ENCODE measurements at places on chromosomes 6 and 20.

- no peak for DNase-seq
Observed at GRCh38 chr20:11338496-11339306, 579.0 kb upstream of the BTBD3 start.

DNA sequence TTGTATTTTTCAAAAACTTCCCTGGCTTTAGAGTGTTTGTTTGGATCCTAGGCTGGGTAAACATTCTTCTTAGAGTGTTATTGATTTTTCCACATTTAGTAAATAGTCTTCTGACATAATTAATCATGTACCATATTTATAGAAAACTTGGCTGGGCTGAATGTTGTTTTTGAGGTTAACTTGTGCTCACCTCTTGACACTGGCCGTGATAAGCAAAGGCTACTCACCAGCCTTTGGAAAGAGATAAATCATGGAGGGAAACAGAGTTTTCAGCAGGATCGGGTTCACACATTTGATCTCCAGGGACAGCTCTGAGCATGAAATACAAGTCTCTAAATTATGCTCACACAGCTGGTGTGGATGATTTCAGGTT lies 6.2 kb upstream of the CD93 start:
- no peak for DNase-seq

GRCh38 chr20:39070484-39071231 lies 108.5 kb downstream of the DHX35 start:
- no peak for DNase-seq

- DNase-seq, result no peak
Observed at GRCh38 chr6:141667580-141668309, 465.0 kb upstream of the GJE1 start.

- DNase-seq, result no peak
Observed at GRCh38 chr6:44850312-44850711, 462.8 kb downstream of the CDC5L start.

GRCh38 chr6:168507297-168507696 lies 66.3 kb downstream of the SMOC2 start:
- DNase-seq, result no peak

DNA sequence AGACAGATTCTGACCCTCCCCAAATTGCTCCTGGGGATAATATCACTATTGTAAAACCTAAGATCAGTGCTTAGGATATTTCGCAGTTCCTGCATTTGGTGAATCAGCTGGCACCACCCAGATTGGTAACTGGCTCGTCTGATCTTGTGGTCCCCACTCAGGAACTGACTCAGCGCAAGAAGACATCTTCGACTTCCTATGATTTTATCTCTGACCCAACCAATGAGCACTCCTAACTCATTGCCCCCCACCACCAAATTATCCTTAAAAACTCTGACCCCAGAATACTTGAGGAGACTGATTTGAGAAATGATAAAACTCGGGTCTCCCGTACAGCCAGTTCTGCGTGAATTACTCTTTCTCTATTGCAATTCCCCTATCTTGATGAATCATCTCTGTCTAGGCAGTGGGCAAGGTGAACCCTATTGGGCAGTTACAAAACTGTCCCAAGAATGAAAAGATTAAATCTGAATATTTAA lies 55.7 kb upstream of the PRND start:
- peak; percentile 69 for DNase-seq

- no peak for DNase-seq
Observed at GRCh38 chr6:128914051-128914450, 31.1 kb downstream of the LAMA2 start.

DNA sequence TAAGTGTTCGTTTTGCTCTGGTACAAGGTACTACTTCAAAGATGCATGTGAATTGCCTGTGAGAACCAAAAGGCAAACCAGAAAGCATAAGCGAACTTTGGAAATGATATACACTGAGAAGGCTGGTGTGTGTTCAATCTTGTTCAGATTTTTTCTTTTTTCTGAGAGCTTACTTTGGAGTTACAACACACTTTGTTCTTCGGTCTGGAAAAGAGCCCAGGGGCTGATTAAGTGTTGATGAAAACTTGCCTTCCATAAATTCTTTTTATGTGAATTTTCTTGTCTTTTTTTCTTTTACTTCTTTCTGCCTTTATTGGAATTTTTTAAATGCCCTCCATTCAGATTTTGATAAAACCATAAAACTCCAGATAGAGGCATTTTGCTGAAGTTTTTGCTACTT lies 395.1 kb upstream of the SASH1 start:
- DNase-seq, result no peak

DNA sequence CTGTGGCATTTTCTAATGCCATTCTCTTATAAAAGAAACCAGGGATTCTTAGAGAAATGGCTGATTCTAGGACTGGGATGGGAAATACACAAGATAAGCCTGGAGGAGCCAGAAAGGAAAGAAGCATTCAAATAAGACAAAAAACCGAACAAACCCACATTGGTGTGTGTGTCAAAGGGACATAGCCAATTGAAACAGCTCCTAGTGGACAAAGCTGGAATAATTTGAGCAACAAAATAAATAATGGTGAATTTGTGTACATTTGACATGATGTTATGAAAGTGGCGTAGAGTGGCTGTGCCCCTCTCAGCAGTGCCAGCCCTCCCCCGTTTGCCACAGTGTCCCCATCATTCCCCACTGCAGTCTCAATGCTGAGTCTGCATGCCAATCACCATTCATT lies 55.5 kb downstream of the B3GAT2 start:
- no peak for DNase-seq

DNA sequence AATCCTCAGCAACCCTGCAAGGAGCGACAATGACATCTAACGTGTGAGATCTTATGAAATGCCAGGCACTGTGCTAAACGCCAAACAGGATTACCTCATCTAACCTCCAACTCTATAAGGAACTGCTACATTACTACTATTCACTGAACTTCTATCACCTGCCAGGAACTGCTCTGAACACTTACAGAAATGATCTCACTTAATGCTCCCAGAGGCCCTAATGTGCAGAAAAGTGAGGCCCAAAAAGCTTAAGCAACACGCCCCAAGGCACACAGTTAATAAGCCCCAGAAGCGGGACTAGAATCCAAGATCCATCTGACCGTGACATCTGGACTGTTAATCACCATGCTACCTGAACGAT lies 28.5 kb downstream of the TRAM2 start:
- DNase-seq, result no peak

- DNase-seq, result no peak
Observed at GRCh38 chr6:139483079-139483478, 108.6 kb upstream of the CITED2 start.

GRCh38 chr20:5524896-5525295 lies 208.1 kb upstream of the PROKR2 start:
- peak; percentile 64 for DNase-seq

- DNase-seq, result no peak
Observed at GRCh38 chr6:140500849-140501248, 1126.4 kb upstream of the CITED2 start.

- no peak for DNase-seq
Observed at GRCh38 chr6:21402368-21402767, 191.2 kb upstream of the SOX4 start.

DNA sequence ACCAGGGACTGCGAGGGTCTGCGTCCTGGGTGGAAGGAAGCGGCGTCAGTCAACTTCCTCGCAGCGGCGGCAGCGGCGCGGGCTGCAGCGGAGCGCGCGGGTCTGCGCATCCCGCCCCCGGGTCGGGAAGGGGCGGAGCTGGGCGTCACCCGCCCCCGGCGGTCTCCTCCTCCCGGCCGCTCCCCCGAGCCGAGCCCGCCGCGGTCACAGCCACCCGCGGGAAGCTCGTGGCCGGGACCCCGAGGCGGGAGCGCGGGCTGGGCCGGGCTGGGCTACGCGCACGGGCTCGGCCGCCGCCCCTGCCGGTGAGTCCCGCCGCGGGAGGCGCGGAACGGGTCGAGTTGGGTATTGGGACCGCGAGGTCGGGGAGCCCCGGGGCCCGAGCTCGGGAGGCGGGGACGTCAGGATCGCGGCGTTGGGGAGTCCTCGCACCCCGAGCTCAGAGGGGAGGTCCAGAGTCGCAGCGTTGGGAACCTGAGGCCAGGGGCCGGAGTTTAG lies at the start of gene PAQR8:
PAQR8 (plus strand) TSS at position 207 of the 498 bp plus-strand sequence. CDS start 41,063 bp downstream, outside the sequence.
- peak; percentile 69 for DNase-seq

- DNase-seq, result no peak
Observed at GRCh38 chr6:87767478-87767877, 65.4 kb upstream of the AKIRIN2 start.

GRCh38 chr20:62088258-62089127 lies 22.8 kb upstream of the TAF4 start:
- no peak for DNase-seq

- DNase-seq, result no peak
Observed at GRCh38 chr6:76774781-76775384, 688.4 kb downstream of the HTR1B start.

Data from Kasumi-1 (cell line).